ENCODE measurements at places on chromosomes 6 and 20. TPM values are rescaled to one million over a fixed set of nuclear protein-coding genes. Genes with fewer than 3 reads are reported as not detected.

Gene PI3
- total RNA-seq = not detected

Gene FERMT1
- total RNA-seq = 1.3 TPM

Gene FNDC11
- 0.21 TPM for total RNA-seq

Gene SSR1
- 152 TPM for total RNA-seq

Gene SLC17A2
- total RNA-seq = not detected

Data from A673 (cell line).